ENCODE measurements at places on chromosomes 1 and 21. TPM values are rescaled to one million over a fixed set of nuclear protein-coding genes. Genes with fewer than 3 reads are reported as not detected.

DNA sequence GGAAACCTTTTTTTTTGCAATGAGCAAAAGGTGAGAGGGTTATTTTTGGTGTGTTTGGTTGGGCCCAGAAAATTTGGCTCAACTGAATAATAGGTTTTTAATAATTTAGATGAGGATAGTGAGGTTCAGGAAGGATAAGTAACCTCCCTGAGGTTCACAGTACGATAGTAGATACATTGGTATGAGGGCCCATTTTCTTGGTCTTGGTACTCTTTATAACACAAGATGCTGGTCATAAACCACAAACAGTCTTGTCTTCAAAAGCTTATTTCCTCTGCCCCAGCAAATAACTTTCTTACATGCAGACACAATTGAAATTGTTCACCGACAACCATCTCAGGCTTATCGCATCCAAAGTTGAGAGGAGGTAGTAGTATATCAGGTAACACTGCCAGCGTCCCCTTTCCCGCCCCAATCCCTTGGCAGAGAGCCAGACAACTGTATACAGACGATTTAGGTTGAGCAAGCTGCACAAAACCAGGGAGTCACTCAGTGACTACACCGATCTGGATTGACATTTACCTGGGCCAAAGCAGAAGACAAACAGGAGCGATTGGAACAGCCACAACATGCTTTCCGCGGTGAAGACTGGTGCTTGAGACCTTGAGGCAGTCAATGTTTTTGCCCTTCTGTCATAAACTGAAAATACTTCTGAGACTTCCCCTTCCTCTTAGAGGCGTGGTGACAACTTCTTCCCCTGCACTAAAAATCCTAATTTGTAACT, at the start of gene SLAMF6:
Gene SLAMF6 (minus strand): TSS at position 634 of the 724 bp plus-strand sequence. CDS start 63 bp downstream, at position 571.
- DNase-seq: no peak

GJA9 gene
- not detected for total RNA-seq

C1orf185 gene
- total RNA-seq: not detected

GRCh38 chr1:117058810-117059209, 1.3 kb upstream of the TTF2 start:
- DNase-seq: peak; percentile 11

GRCh38 chr1:6016191-6016865, 24.1 kb upstream of the NPHP4 start:
- DNase-seq: peak; percentile 82

Data from PC-3 (cell line).